ENCODE measurements at places on chromosomes 13 and 19.

- DNase-seq, result peak; percentile 27
These were observed 13.5 kb downstream of the ARRDC5 start for GRCh38 chr19:4889034-4889815.

DNA sequence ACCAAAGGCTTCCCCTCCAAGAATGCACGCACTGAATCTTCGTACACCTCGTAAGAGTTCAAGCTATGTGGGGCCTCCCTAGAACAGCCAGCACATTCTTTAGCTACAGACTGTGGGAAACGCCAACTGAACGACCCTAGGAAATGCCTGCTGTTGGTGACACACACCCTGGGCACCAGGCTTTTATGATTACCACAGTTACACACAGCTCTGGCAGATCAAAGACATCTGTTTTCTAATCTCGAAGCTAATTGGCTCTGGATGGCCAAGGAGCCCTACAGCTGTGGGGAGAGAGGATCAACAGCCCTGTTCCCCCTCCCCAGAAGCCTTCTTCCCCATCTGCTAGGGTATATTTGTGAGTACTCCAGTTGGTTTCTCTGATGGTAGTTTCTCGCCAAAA lies 123.0 kb downstream of the COL4A1 start:
- no peak for DNase-seq

GRCh38 chr13:50846861-50847475 lies 3.5 kb upstream of the DLEU7 start:
- DNase-seq, result no peak

- DNase-seq, result no peak
These were observed 339.8 kb upstream of the OBI1 start for GRCh38 chr13:78998630-78999315.

GRCh38 chr13:93345770-93346169 lies 119.2 kb downstream of the GPC6 start:
- no peak for DNase-seq

- no peak for DNase-seq
These were observed 20.2 kb downstream of the ATP8A2 start for GRCh38 chr13:25391932-25392331.

GRCh38 chr19:43519436-43520088 lies 7.4 kb downstream of the ETHE1 start:
- DNase-seq, result peak; percentile 58

DNA sequence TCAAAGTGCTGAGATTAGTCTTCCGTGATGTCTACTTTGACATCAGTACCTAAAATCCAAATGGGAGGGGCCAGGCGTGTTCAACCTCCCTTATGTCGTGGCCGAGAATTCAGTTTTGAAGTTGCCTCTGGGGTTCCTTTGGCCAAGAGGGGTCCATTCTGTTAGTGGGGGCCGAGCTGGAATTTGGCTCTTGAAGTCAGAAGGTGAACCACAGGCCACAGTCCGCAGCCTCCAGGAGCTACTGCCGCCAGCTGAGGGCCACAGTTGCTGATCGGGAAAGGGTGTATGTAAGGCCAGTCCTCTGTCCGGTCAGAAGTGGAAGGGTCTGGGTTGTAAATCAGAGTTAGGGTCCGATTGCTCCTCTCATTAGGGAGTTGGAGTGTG lies 31.0 kb downstream of the ATP11A start:
- DNase-seq, result no peak

- DNase-seq, result no peak
These were observed 126.1 kb downstream of the CRYL1 start for GRCh38 chr13:20399515-20399914.

DNA sequence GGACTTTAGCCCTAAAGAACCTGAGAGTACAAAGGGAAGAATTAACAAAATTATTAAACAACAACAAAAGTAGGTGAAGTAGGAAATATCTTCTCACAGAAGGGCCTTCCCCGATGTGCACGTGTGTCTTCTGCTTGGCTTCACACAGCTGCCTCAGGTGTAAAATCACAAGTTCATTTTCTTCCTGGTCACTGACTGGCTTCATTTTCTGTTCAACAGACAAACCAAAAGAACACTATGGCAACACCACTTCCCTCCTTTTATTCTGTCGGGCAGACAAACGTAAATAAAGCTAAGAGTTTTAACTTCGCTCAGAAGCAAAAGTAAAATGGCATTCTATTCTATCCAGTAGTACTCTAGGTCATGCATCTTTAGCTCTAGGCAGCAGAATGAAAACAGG lies 140.9 kb downstream of the TBC1D4 start:
- DNase-seq, result no peak

DNA sequence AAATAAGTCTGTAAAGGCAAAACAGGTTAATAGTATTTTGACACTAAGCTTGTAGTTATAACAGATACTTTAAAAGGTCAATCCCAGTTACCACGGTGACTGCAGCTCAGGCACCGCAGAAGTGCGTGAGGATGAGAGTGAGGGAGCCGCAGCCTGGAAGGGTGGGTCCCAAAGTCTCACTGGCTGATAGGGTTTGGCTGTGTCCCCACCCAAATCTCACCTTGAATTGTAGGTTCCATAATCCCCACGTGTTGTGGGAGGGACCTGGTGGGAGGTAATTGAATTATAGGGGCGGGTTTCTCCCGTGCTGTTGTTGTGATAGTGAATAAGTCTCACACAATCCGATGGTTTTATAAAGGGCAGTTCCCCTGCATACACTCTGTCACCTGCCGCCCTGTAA lies 40.0 kb upstream of the GAS6 start:
- DNase-seq, result no peak

- no peak for DNase-seq
These were observed 87.7 kb downstream of the SGCG start for GRCh38 chr13:23268441-23268840.

DNA sequence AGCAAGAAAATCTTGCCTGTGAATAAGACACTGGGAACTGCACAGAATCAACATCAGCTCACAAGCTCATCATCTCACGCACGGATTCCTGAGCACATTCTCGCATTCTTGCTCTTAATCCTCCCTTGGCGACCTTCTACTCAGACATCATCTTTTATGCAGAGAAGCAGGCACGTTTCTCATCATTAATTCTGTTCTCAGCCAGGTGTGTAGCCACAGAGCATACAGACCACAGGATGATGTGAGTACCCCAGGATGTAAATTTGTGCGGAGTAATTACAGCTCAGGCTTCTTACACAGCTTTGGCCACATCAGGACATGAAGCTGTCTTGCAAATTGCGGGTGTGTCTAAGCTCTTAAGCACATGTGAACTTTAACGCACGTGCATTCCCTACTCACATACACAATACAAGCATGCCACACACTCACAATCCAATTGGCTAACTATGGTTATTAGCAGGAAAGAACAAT lies 36.5 kb upstream of the SACS start:
- no peak for DNase-seq

GRCh38 chr13:87426742-87427141 lies 244.4 kb upstream of the SLITRK5 start:
- no peak for DNase-seq

DNA sequence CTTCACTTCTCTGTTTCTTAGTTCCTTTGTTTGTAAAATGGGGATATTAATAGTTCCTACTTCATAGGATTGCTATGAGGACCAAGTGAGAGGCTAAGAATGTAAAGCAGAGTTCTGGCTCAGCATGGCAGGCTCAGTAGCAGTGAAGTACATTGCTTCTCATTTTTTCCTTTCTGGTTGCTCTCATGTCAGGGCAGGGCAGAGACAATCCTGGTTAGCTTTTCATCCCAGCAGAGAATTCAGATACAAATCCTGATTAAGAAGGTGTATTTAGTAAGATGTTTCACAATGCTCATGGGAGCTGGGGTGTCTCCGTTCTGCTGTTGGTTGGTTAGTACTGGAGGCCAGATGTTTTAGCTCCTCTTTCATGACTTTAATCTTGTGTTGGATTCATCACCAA lies 42.9 kb downstream of the WASF3 start:
- DNase-seq, result no peak

DNA sequence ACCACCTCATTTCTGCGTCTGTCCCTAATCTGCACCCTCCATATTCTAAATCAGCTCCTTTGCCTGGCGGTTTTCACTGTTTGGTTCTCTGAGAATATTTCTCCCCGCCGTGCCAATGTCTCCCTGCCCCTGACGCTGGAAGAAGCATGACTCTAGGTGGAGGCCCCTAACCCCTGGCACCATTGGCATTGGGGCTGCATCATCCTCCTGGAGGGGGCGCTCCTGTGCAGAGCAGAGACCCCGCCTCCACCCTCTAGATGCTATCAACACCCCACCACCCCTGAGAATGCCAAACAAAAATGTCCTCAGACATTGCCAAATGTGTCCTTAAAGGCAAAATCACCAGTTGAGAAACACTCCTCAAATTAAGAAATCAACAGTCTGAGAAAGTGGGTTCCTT lies 6.5 kb downstream of the ZSCAN5B start:
- DNase-seq, result no peak

GRCh38 chr19:57816652-57817051 lies 1.9 kb upstream of the ZNF552 start:
- DNase-seq, result no peak

DNA sequence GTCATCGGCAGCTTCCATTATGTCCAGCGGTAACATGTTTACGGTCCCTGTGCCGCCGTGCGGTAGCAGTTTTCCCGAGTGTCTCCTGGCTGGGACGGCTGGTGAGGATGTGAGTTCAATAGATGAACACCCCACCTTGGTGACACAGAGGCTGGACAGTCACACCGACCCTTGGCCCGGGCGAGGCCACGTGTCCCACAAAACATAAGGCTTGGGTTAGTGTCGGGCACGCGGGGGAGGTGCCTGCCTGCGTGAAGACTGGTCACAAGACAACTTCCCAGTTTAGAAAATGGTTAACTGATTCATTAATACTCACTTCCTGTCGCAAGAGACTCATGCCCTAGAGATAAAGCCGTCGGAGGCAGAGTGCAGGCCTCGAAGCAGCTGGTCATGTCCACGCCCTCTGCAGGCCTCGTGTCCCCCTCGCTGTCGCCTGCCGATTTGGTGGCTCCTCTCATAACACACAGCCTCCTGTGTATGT lies 17.2 kb downstream of the RASA3 start:
- peak; percentile 93 for DNase-seq

DNA sequence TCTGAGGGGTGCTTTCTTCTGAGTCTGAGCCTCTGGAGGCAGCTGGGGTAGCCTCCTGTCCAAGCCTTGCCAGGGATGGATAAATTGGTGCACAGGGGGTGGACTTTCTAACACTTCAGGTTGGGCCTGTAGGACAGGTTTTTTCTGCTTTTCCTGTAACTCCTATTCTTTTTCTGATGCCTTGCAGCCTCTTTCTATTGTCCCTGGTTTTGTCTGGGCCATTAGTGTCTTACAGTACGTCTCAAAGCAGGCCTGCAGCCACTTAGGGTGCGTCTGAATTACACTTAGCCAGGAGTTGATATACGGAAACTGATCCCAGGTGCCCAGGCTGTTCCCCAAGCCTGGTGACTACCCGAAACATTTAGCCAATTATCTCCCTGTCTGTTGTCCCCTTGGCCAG lies 213.3 kb upstream of the HTR2A start:
- DNase-seq, result no peak

- no peak for DNase-seq
These were observed 9.0 kb upstream of the SOX1 start for GRCh38 chr13:112057736-112058518.

DNA sequence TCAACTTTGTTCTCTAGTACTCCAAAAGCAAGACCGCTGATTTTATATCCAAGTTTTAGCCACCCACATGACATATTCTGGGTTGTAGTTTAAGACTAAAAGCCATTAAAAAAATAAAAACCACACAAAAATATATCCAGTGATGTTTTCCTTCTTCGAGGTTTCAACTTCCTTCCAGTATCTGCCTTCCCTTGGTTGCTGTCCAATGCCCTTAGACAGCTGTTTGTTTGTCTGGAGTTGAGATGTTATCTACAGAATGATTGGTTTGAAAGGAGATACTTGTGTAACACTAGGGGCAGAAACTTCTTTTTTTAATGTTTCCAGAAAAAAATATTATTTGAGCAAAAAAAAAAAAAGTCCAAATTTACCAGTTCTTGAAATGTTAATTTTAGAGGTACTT lies 591.5 kb upstream of the PCDH9 start:
- DNase-seq, result no peak

- peak; percentile 44 for DNase-seq
These were observed 966 bp downstream of the JUNB start for GRCh38 chr19:12792051-12792852.
